ENCODE measurements at places on chromosomes 12 and 14. TPM values are rescaled to one million over a fixed set of nuclear protein-coding genes. Genes with fewer than 3 reads are reported as not detected.

DNA sequence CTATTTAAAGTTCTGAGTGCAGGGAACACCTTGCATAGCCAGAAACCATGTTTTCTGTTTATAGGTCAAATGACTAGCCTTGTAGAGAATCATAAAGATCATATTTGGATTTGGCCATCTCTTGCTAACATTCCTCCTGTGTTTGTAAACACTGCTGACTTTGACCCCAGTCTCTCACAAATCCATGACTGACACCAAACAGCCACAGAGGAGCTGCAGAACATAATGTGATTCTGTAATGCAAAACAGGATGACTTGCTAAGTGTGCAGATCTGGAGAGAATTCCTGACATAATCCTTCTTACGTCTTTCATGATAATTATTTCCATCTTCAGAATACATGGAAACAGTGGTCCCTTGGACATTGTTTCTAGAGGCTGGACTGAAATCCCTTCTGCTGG is 211.8 kb downstream of the BMP4 start:
- H3K4me3 ChIP-seq, result no peak overlapping the region
- no peaks in the 10 kb centered on the region for H3K27me3 ChIP-seq
- H3K4me1 ChIP-seq, result no peaks in the 10 kb centered on the region
- no peaks in the 10 kb centered on the region for H3K36me3 ChIP-seq
- DNase-seq, result no peak

GRCh38 chr12:114500775-114501473 is 95.0 kb upstream of the TBX5 start:
- H3K27ac ChIP-seq, result no peak overlapping the region
- H3K27me3 ChIP-seq, result peaks cover 31% of the 10 kb centered on the region
- no peak for DNase-seq
- H3K4me3 ChIP-seq, result no peak overlapping the region
- no peaks in the 10 kb centered on the region for H3K36me3 ChIP-seq
- H3K4me1 ChIP-seq, result no peaks in the 10 kb centered on the region

GRCh38 chr14:22802860-22803686 is 12.2 kb downstream of the SLC7A7 start:
- H3K36me3 ChIP-seq, result no peaks in the 10 kb centered on the region
- peaks cover 9% of the 10 kb centered on the region for H3K4me1 ChIP-seq
- no peak for DNase-seq
- H3K4me3 ChIP-seq, result no peak overlapping the region
- H3K27me3 ChIP-seq, result no peaks in the 10 kb centered on the region
- H3K27ac ChIP-seq, result no peak overlapping the region

DNA sequence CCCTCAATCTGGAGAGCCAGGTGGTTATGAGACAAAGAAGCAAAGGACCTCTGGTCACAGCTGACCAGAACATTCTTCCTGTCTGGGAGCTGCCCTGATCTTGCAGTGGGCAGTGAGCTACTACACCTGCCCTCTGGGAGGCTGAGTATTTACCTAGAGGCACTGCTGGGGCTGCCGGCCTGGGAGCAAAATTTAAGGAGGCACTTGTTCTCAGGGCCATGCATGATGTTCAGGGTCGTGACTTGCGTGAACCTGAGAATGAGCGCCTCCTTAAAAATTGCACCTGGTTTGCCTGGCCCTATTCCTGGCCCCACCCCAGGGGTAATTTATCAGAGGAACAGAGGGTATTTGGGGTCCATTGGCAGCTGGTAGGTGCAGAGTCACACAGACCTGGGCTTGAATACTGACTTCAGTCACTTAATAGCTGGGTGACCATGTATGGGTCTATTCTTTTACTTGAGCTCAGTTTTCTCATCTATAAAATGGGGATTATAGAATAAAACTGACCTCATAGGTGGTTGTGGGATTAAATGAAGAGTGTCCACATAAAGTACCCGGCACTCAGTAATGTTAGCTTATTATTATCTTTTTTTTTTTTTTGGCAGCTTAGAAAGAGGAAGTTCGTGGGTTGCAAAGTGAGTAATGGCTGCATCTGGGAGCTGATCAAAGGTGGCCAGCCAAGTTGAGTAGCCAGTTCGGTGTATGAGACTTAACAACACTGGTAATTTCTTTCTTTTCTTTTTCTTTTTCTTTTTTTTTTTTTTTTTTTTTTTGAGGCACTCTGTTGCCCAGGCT is 107.4 kb upstream of the MED13L start:
- H3K36me3 ChIP-seq, result no peaks in the 10 kb centered on the region
- DNase-seq, result no peak
- no peak overlapping the region for H3K27ac ChIP-seq
- H3K4me3 ChIP-seq, result no peak overlapping the region

Gene PPP1R1A
- total RNA-seq, result not detected

Gene B4GALNT1
- 0.89 TPM for total RNA-seq

Measured in lower lobe of right lung (tissue), 2 donors.